Esophagus mucosa (tissue), 1 donor: ENCODE measurements at places on chromosomes 6 and 20. TPM values are rescaled to one million over a fixed set of nuclear protein-coding genes. Genes with fewer than 3 reads are reported as not detected.

DNA sequence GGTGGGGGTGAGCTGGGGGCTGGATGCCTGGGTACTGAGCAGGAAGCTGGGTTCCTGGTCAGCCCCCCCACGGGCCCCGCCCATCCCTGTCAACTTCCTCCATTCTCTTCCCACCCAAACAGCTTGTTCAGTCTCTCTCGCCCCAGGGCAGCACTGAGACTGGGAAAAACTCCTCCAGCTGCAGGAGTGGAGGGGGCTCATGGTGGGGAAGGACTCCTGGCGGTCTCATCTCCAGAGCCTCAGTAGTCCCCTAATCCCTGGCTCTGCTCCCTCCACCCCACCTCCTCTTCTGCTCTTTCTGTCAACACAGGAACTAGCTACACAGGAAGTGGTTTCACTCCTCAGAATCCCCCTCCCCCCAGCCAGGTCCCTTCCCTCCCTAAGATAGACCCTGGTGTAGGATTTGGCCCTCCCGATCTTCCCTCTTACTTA, at the start of gene GPSM3:
Gene GPSM3, minus strand, starts transcription at position 36 of the 432 bp plus-strand sequence. CDS start 130 bp downstream, outside the sequence.
- no peak for ATAC-seq

The AGER gene
- total RNA-seq: 2.7 TPM

- ATAC-seq: no peak
These were observed 131.8 kb downstream of the VEGFA start for GRCh38 chr6:43901733-43902230.

DNA sequence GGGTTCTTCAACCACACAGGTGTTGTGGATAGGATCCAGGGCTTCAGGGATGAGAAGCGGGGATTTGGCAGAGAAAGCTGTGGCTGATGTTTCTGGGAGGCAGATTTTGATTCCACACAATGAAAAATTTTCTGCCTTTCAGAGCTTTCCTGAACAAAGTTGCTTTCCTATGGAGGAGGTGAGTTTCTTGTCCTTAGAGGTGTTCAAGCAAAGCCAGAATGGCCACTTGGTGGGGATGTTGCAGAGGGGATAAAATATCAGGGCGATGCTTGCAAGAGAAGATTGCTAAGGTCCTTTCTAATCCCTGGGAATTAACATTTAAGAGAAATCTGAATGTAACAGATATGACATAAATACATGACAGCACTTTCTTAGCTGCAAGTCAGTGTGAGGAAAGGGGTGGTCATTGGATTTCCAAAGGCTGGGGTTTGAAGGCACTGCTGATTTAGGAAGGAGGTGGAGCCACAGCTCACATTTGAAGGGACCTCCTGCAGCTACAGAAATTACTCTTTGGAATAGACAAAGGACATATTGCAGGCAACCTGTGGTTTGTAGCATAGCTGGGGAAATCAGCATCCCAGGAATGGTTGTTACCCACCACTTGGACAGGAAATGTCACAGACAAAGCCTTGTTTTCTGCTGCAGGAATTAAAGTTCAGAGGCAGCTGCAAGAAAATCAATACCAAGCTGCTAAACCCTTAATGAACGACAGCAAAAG, 271.1 kb upstream of the CHD6 start:
- ATAC-seq: peak; percentile 61

DNA sequence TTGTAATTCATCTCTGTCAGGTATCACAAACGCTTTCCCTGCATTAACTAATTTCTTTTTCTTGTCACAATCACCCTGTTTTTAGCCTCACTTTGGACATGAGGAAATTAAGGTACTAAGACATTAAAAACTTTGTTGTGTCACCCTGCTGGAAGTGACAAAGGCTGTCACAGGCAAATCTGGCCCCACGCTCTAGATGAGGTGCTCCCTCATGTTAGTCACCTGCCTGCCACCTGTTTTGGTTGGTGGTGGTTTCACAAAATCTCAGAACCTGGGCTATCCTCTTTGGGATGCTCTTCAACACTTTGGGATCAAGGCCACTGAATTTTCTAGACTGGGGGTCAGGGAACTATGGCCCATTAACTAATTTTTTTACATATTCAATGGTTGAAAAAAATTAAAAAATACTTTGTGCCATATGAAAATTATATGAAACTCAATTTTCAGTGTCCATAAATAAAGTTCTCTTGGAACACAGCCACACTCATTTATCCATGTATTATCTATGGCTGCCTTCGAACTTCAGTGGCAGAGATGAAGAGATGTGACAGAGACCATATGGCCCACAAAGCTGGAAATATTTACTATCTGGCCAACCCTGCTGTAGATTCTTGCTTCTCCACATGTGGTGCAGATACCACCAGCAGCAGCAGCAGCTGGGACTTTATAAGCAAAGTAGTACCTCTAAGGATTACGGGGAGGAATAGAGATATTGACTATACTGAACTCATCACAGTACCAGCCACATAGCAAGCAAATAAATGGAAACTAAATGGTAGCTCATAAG, 16.1 kb upstream of the TNFAIP3 start:
- no peak for ATAC-seq

DNA sequence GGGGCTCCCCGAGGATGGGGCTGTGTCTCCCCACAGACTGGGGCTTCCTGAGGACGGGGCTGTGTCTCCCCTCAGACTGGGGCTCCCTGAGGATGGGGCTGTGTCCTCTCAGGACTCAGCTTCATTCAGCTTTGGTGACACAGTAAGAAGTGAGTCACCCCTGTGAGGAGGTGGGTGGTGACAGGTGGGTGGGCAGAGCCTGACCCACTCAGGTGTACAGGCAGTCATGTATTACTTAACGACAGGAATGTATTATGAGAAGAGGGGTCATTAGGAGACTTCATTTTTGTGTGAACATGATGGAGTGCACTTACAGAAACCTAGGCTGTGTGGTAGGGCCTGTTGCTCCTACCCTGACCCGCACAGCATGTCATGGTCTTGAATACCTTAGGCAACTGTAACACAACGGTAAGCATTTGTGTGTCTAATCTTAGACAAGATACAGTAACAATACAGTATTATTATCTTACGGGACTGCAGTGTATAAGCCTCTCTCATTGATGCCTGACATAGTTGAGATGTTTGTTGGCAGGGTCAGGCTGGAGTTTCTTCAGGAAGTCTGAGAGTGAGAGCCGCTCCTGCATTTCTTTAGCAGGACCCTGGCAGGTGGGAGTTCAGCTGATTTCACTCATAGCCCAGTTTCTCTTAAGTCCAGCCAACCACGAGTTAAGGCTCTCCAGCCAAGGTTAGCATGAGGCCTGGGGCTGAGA, 10.9 kb upstream of the PGC start:
- no peak for ATAC-seq
